ENCODE measurements at places on chromosomes 5 and 9.

GRCh38 chr9:93291536-93292287 is 107.8 kb downstream of the WNK2 start:
- DNase-seq: no peak

- no peak for DNase-seq
Measured at GRCh38 chr5:137316346-137316736, 182.8 kb downstream of the SPOCK1 start.

DNA sequence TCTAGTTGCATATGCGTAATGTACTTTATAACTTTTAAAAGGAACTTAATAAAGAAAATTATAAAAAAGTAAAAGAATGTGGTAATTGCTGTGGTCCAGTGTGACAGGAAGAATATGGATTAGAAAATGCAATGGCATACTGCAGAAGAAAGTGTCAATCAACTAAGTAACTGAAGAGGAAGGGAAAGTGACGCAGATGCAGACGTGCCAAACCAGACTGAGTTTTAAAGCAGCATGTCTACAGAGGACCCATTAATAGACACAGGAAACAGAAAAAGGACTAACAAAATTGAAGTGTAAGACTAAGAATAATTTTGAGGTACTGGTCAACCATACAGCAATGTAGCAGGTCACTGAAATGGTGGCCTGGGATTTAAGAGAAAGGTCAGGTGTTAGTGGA is 73.3 kb downstream of the DPYSL3 start:
- peak; percentile 32 for DNase-seq

DNA sequence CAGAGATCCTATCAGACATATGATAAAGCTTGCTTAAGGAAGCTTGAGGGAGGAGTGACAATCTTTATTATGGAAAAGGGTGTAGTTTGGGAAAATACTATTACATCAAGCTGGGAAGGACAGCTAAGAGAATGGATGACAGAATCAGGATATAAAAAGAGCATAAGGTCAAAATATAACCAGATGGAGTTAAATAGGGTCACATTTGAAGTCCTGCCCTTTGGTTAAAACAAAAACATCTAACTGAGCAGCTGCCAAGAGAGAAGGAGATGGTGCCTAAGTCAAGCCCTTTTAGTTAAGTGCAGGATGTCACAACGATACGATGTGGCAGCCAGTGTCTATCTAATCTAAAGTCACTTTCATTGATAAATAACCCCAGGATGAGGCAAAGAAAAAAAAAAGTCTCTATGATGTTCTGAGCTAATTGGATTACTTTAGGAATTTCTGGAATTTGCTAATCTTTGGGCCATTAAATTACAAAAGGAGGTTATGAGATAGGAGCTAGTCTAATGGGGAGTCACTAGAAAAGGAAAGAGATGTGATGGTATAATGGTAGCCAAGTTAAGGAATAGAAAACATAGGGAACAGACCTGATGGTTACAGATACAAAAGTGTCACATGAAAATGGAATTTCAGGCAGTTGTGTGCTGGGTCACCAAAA is 365.2 kb downstream of the PDE4D start:
- DNase-seq: no peak

- no peak for DNase-seq
Measured at GRCh38 chr5:19777363-19777762, 210.6 kb downstream of the CDH18 start.

DNA sequence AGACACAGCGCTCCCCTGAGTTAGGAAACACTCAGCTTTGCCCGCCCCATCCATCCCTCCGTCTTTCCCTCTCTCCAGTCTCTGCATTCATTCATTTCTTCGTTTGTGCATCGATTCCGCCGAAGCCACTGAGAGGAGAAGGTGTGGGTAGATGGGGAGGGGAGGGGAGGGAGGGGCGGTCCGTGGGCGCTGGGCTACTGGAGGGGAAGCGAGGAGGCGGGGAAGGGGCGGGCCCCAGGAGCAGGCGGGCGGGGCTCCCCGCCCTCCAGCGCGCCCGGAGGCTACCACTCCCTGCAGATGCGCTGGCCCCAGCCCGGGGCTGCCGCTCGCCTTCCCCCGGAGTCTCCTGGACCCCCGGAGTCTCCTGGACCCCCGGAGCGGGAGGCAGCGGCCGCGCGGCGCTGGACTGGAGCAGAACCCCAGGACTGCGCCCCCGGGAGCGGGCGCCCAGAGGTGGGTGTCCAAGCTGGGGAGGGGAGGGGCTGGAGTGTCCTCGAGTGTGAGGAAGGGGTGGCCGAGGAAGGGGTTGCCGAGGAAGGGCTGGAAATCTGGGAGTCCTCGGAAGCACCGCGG is 159.5 kb downstream of the C9orf152 start:
- DNase-seq: peak; percentile 65

DNA sequence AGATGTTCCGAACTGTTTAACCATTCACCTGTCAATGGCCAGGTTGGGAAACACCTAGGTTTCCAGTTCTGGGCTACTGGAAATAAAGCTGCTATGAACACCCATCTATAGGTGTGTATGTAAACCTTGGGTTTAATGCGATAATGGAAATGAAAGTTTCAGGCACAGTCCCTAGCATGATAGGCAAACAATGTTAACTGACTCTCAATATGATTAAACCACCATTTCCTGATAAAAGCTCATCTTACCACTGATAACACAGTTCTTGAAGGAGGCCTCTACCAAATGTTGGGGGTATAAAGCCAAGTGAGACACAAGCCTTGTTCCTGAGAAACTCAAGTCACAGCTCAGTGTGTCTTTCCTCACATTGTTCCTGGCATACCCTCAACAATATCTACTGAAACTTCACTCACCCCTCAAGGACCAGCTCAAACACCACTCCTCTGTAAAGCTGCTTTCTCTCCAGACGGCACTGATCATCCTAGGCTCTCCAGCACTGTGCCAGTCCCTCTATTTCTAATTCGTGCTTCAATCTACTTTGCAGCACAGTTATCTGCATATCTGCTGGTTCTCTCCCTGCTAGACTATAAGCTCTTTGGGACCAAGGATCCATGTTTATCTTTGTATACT is 15.8 kb downstream of the RAB14 start:
- no peak for DNase-seq

- no peak for DNase-seq
Measured at GRCh38 chr5:157672976-157673375, 1.6 kb downstream of the C5orf52 start.

DNA sequence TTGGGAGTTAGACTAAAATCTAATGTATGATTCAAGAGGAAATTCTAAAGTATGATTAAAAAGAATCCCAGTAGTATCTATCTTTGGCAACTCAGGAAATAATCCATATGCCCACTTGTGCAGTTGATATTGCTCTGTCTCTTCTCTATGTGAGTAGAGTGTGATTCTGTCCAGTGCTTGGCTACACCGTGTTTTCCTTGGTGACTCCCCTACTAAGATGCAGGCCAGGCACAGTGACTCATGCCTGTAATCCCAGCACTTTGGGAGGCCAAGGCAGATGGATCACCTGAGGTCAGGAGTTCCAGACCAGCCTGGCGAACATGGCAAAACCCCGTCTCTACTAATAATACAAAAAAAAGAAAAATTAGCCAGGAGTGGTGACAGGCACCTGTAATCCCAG is 495.4 kb downstream of the MAT2B start:
- DNase-seq: no peak

DNA sequence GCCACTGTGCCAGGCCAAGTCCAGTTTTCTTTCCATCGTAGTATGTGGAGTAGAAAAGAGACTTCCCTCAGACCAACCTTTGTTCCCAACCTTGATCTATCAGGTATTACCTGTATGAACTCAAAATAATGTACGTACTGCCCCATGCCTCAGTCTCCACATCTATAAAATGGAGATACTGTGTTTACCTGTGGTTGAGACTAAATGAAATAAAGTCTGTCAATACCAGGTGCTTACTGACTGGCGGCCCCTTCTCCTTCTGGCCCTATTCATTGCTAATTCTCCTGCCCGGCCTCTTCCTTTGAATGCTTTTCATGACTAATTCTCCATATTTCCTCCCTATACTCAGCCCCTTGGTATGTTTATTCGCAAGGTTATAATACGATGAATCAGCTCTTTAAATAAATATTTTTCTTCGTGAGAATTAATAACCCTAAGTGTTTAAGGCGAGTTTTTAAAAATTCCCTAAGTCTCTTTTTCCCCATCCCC is 89.6 kb upstream of the BASP1 start:
- no peak for DNase-seq

DNA sequence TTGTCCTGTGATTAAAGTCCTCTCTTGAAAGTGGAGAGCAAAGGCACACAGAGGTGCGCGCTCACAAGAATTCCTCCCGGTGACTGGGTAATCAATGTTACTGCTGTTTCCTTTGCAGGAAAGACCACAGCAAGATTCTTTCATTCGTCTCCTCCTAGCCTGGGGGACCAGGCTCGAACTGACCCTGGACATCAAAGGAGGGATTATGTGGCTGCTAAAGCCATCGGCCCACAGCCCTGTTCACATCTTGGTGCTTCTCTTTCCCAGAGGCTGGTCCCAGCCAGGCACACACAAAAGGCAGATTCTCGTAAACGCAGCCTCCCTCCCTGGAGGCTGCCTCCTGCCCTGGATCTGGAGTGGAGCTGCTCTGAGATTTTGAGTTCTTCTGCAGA is 230.9 kb downstream of the FANCC start:
- no peak for DNase-seq

DNA sequence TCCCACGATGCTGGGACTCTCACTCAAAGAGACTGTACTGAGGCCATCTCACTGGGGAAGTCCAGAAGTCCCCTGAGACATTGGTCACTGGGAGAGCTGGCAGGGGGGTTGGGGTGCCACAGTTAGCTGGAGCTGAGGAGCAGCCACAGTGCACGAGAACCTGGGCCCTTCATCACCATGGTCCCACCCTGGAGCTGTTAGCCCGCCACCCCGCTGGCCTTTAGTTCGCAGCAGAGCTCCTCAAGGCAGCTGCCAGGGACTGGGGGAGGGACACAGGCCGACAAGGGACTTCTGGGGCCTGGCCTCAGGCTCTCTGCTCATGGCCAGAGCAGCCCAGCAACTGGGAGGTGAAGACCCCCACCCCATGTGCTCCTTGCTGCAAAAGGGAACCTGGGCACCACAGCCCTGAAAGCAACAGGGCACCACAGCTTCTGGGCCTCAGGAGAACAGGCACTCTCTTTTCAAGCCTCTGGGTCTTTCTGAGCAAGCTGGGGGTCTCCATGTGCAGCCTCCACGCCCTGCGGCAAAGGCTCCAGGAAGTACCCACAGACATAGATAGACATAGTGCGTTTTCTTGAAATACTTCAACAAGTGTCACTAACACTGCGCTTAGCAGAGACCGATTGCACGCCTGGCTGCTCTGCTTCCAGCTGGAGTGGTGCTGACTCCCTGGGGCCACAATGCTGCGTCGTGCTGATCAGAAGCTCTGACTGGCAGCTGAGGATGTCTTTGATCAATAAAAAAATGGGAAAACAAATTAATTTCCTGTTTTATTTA is 46.0 kb downstream of the VAV2 start:
- DNase-seq: no peak

DNA sequence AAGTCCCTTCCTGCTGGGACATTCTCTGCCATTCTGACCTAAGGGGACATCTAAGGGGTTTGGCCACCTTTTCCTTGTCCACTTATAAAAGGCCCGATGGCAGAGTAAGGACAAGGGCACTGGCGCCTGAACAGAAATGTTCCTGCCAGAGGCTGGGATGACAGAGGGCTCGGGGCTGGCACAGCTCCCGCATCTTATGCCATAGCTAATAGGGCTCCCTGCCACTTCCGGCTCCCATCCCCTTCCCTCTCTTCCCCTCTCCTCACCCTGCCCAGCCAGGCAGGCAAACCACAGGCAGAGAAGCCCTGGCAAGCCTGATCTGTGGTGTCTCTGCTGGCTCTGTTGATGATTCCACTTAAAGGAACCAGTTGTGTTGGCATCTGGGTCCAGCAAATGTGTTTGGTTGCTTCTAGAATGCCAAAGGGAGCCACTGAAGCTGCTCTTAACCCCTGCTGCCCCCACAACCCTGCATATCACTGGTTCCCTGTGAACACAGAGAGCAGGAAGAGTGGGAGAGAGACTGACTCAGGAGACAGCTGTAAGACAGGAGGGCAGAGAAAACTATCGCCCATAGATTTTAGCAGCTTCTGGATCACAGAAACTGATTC is 18.4 kb upstream of the ADRA1B start:
- DNase-seq: no peak

DNA sequence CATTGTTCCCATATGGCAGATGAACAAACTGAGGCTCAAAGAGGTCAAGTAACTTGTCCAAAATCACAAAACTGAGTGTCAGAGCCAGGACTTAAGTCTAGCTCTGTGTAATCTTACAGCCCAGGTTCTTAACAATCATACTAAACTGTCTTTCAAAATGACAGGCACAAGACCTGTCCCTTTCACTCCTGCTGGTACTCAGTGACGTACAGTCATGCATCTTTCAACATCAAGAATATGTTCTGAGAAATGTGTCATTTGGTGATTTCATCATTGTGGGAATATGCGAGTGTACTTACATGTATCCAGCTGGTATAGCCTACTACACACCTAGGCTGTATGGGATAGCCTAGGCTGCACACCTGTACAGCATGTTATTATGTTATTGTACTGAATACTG is 646.8 kb upstream of the WWC1 start:
- no peak for DNase-seq

DNA sequence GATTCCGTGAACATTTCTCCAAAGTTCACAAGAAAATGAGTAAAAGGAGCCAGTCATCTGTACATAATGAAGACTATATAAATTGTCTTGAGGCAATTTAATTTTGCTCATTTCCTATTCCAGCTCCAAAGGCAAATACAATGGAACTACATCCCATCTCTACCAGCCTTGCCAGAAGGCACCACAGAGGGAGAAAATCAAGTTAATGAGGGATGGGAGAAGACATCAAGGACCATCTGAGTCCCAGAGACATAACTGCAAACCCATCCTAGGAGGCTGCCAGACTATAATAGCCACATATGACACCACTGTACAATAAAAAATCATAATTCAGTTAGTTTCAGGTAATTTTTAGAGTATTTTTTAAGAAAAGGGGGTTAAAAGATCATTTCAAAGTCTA is 136.3 kb upstream of the RGMB start:
- no peak for DNase-seq

DNA sequence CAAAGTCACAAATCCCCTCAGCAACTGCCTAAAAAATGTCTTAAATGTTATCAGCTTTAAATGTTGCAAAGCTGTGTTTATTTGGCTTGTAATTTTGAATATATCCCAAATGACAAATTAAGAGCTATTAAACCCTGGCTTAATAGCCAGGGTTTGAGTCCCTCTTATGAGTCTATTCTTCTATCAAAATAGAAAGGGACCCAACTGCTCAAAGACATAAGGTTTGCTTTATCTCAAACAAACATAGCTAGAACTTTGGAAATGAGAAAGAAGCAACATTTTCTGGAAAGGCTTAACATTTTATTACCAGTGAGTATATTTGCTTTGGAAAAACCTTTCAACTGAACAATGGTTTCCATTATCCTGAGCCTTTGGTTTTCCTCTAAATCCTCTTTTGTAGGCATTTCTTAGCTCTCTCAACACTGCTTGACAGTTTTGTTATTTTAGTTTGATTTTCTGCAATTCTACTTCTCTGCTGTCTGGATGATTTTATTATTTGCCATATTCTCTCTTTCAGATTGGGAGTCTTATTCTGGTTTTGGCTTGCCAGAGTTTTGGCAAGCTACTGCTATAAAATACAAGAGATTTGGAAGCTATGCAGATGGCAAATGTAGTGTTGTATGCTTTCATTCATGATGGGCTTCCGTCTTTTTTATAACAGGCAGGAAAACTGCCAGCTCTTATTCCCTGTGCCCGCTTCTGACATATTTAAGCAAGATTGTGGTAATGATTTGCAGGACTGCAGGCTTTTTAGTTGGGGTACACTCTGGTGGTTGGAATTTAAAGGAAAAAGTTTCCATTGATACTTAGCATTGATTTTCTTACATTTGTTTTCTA is 734.9 kb downstream of the DTWD2 start:
- DNase-seq: no peak

GRCh38 chr5:95822542-95823181 is at the start of gene GLRX:
Gene GLRX (minus strand): TSS chr5:95822726. CDS start chr5:95822662, 64 bp downstream.
- peak; percentile 73 for DNase-seq
